ENCODE measurements at places on chromosomes 4 and X.

GRCh38 chr4:15131551-15131950 is 129.3 kb downstream of the CPEB2 start:
- no peak for DNase-seq

- no peak for DNase-seq
Observed at GRCh38 chrX:79153348-79153747, 8.9 kb downstream of the GPR174 start.

- DNase-seq, result no peak
Observed at GRCh38 chr4:36094995-36095394, 149.3 kb downstream of the ARAP2 start.

- no peak for DNase-seq
Observed at GRCh38 chr4:81607950-81608349, 136.2 kb upstream of the RASGEF1B start.

DNA sequence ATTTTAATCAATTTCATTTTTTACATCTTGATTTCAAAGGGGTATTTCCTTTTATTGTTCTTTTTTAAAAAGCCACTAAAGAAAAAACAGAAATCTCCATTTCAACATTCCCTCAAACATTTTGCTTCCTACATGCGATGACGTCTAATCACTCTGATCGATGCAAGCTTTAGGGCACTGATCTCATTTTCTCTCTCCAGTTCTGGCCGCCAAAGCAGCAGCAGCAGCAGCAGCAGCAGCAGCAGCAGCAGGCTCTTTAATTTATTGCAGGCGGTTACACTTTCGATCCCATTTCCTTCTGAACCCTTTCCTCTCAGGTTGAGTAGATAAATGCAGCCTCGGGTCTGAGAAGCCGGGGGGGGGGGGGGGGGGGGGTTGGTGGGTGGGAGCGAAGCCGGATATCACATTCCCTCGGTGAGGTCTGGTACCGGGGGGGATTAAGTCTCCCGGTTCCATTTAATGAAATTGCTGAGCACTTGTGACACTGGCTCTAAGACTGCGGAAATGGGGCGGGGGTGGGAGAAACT is 3.4 kb upstream of the PCDH7 start:
- no peak for DNase-seq

- DNase-seq, result no peak
Observed at GRCh38 chr4:94537921-94538628, 86.3 kb downstream of the PDLIM5 start.

- no peak for DNase-seq
Observed at GRCh38 chr4:144647590-144647989, 1.6 kb downstream of the HHIP start.

DNA sequence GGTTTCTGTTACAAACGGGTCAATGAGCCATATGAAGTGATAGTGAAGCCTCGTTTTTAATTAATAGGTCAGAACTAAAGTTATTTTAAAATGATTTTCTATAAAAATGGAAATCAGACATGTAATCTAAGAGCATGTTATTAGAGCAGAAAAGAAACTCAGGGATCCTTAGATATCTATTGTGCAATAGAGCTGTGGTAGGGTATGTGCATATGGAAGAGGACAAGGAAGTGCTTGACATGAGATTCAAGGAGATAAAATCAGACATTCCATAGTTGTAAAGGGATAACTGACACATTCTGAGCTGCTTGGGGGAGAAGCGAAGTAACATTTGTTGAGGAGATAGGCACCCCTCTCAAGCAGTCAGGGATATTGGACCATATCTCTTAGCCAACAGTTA is 143.0 kb downstream of the AFF2 start:
- DNase-seq, result no peak

DNA sequence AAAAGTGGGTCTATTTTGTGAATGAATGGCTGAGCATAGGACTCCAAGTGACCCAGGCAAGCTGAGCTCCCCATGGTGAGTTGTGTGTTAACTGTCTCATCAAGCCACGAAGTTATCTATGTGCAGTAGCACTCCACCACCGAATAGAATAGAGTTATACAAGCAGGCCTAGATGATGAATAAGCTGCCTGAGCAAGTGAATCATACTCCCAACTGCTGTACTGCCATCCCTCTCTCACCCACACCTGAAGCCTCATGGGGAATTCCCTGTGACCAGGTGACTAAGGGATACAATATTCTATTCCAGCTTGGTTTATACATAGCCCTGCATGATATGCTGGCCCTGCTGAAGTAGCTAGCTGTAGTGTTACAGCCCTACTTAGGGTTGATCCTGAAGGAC is 38.7 kb downstream of the KDM5C start:
- no peak for DNase-seq
